ENCODE measurements at places on chromosomes 4 and X.

DNA sequence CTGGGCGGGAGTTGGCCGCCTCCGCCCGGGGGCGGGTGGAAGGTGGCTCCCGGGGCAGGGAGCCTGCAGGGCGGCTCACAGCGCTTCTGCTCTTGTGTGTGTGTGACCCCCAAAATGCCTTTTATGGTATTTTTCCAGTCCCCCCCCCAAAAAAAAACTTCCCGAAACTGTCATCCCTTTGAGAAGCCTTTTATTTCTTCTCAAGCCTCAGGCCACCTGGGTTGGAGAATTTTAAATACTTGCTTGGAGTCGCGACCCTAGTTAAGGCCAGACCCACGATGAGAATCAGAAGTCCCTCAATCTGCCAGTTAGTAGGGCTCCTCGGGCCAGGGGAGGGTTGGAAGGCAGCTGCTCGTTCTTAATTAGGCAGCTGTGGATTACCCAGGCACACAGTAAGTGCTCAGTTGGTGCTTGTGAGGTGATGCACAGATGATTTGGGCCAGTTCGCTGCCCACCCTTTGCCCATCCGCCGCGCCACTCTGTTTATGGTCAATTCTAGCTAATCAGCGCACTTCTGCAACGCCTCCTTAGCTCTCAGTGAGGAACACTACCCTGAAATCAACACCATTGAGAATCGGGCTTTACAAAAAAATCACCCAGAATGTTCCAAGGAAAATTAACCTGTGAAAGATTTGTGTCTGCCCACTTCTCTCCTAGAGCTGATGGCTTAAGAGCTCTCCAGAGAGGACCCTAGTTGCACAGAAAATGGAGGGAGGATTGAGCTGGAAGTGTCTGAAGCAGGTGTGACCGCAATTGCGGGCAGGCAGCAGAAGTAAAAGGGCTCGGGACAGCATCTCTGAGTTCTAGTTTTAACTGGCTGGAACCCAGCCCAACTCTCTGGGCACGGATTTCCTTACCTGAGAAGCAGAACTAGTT is 648 bp upstream of the SCD5 start:
- peak; percentile 55 for DNase-seq

DNA sequence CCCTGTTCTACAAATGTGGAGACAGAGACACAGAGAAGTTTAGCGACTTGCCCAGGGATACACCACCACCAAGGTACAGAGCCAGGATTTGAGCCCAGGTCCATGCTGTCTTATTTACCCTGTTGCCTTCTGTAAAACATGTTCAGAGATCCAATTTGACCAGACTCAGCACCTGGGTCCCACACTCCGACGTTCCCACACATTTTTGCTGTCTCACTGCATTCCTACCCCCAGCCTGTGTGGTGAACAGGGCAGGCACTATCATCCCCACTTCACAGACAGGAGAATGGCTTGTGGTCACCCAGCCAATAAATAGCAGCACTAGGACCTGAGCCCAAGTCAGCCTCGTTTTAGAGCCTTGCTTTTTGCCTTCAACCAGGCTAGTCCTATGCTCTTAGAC is 102.8 kb downstream of the PJA1 start:
- DNase-seq = no peak

DNA sequence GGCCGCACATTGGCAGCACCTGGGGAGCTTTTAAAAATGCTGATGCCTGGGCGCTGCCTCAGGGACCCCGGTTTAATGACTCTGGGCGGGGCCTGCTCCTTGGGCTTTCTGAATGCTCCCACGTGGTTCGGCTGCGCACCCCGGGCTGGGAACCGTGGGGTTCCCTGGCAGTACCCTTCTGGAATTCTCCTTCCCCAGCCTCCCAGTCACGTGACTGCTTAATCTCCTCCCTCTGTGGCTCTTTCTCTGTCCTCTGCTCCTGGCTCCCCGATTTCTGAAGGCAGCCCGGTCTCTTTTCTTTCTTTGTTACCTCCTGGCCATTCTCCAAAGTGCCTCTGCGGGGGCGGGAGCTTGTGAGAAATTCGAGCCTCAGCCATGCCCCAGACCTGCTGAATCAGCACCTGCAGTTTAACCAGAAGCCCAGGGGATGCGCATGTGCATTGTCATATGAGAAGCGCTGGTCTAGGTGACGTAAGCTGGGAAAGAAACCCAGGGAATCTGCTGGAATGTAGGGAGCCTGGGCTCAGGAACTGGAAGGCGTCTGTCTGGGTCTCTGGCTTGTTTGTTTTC is 16.6 kb downstream of the CLCN4 start:
- DNase-seq = no peak

- no peak for DNase-seq
Observed at GRCh38 chr4:34767407-34767806, 1476.9 kb downstream of the ARAP2 start.

DNA sequence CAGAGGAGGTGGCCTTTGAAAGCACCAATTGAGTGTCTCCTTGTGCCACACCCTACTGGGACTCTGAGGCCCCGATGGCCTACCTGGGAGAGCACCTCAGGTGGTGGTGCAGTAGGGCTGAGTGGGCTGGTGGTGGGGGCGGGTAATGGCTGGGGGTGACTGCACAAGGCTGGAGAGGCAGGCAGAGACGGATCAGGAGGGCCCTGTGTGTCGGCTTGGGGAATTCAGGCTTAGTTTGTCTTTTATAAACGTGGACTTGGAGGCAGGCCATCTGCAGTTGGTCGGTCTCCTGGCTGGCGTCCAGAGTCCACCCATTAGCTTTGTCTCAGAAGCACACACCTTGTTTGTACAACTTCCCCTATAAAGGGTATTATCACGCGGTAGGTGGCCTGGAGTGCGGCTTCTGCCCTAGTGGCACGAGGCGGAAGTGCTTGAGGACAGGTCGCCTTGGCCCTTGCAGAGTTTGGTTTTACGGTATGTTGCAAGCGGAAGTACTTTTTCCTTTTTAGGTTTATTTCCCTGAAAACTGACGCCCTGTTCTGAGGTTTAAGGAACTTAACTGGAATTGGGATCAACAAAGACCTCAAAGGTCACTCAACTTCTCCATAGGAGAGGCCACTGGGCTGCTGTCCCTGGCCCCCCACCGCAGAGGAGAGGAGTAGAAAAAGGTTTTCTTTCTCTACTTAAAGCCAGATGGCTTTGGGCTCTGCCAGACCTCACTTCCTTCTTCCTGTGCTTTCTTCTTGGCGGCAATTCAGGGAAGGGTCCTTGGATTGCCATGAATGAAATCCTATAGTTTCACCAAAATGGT is 8.0 kb downstream of the TBC1D14 start:
- DNase-seq = peak; percentile 27

DNA sequence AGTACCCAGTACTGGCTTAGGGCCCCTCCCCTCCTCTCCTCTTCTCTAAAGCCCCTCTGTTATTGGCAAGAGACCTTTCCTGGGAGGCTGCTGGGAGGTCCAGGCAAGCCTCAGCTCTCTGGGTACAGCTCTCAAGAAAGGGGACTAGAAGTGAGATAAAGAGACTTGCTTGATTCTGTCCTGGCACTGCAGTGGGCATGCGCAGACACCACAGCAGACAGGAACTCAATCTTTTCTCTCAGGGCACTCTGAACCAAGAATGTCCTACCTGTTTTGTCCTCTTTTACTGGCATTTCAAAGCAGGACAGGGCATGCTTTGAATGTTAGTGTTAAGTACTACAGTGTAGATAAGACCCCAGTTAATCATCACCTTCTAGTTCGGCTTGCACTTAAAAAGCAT is 74.9 kb downstream of the NYX start:
- DNase-seq = no peak

DNA sequence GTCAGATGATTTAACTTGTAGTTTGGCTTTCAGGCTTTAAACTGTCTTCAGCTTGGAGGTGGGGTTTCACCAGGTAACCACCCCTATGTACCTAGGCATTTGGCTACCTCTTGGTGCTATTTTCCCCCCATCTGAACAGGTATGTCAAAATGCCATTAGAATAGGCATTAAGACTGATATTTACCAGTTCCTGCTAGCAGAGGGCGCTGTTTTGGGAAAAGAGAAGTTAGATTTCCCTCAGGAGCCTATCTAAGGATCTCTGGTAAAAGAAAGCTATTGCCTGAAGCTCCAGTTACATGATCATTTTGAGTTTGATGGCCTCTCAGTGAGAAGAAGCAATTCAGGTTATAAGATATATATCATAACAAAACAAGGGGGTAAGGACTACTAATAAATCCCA is 879.1 kb downstream of the SH3BGRL start:
- DNase-seq = no peak

- DNase-seq = no peak
Observed at GRCh38 chrX:36626898-36627297, 381.3 kb upstream of the FAM47C start.
